ENCODE measurements at places on chromosomes 4 and X.

- DNase-seq, result peak; percentile 92
Measured at GRCh38 chrX:41923211-41923977, at the start of gene CASK. CASK (minus strand) TSS chrX:41923554; CDS start chrX:41922988, 566 bp downstream.

GRCh38 chr4:40461879-40462278, 126.7 kb downstream of the CHRNA9 start:
- no peak for DNase-seq

DNA sequence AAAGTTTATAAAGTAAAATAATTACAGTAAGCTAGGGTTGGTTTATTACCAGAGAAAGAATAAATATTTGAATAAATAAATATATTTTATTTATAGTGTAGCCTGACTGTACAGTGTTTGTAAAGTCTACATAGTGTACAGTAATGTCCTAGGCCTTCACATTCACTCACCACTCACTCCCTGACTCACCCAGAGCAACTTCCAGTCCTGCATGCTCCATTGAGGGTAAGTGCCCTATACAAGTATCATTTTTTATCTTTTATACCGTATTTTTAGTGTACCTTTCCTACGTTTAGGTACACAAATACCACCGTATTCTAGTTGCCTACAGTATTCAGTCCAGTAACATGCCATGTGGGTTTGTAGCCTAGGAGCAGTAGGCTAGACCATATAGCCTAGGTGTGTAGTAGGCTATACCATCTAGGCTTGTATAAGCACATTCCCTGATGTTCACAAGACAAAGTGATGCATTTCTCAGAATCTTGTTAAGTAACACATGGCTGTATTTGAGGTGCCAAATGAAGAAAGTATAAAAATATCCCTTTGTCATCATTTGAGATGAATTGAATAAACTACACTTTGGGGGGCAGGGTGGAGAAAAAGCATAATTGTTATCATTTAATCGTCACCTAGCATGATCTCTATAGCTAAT, 14.7 kb upstream of the KLHL8 start:
- no peak for DNase-seq

GRCh38 chrX:3124031-3124430, 82.8 kb downstream of the ARSF start:
- no peak for DNase-seq

GRCh38 chrX:13778916-13779315, 38.0 kb downstream of the GPM6B start:
- no peak for DNase-seq

- DNase-seq, result no peak
Measured at GRCh38 chr4:55255179-55255578, 90.9 kb upstream of the SRD5A3 start.

GRCh38 chr4:177555007-177555574, 112.9 kb upstream of the AGA start:
- no peak for DNase-seq

- no peak for DNase-seq
Measured at GRCh38 chrX:154738011-154738738, 12.7 kb downstream of the GAB3 start.

DNA sequence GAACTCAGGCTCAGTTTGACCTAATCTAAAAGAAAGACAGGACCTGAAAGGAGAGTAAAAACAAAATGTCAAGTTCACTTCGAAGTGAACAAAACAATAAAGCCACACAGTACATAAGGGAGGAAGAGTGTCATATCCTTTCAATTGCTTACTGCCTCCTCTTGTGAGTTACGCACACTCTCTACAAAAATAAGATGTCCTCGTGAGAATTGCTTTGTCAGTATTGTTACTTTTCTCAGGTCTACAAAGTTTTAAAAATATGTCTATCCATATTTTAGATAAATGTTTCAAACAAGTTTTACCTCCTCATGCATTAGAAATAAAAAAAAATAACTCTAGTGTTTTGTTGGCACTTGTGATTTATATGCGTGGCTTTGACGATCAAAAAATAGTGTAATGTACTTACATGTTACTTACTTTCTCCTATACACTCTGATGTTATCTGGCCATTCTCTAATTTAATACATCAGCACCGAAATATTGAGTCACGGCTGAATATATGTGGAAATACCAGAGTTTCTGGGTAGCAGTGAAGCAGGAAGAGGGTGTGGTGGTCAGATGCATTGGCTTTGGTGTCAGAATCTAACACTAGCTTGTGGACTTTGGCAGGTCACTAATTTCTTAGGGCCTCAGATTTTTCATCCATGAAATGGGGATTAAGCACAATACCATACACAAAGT, 8.1 kb upstream of the MRPL1 start:
- DNase-seq, result no peak

Measured in ureter (tissue), 1 donor.